ENCODE measurements at places on chromosomes 12 and 14. TPM values are rescaled to one million over a fixed set of nuclear protein-coding genes. Genes with fewer than 3 reads are reported as not detected.

PTGER2 gene
- 0.40 TPM for total RNA-seq

OR8S1 gene
- not detected for total RNA-seq

TRAFD1 gene
- 24.0 TPM for total RNA-seq

GPR135 gene
- total RNA-seq = 0.56 TPM

LPAR5 gene
- total RNA-seq = 18.9 TPM

NKX2-1 gene
- total RNA-seq = not detected

MUCL1 gene
- total RNA-seq = not detected

DIP2B gene
- 35.3 TPM for total RNA-seq

ESPL1 gene
- total RNA-seq = 33.8 TPM

NPFF gene
- not detected for total RNA-seq

- no peak for ATAC-seq
Observed at GRCh38 chr12:77746096-77746495, 84.6 kb upstream of the NAV3 start.

DNA sequence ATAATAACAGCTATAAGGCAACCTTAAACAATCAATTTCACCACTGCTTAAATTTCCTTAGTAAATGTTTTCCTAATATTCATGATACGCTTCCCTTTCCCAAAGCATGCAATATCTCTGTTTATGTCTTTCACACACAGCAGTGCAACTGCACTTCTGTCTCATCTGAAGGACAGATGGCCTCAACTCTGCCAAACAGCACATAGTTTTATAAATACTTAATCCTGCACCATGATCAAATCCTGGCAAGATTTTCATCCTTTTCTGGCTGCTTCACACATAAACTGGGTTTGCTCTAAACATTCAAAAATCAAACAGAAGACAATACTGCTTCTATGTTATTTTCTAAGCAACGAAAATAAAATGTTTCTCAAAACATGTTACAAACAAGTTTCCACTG is 266.3 kb downstream of the ITPR2 start:
- ATAC-seq = no peak

- ATAC-seq = no peak
Observed at GRCh38 chr14:24784981-24785380, 151.0 kb upstream of the GZMB start.

DNA sequence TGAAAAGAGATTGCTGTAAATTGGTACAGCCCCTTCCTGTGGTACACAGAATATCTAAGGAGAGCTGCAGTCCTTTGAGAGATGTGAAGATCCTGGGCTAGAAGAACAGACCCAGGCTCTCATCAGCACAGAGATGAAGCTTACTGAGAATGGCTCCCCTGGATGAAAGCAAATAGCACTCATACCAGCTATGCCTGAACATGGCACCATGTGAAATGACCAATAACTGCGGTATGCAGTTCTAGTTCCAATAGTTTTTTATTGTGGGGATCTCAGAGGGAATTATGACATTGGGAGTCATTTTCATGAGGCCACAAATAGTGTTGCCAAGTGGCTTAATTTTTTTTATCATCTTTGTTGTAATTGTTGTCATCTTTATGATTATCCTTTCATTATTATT is 15.4 kb upstream of the TRHDE start:
- no peak for ATAC-seq

- ATAC-seq = no peak
Observed at GRCh38 chr12:126960709-126961108, 1306.3 kb upstream of the TMEM132C start.

DNA sequence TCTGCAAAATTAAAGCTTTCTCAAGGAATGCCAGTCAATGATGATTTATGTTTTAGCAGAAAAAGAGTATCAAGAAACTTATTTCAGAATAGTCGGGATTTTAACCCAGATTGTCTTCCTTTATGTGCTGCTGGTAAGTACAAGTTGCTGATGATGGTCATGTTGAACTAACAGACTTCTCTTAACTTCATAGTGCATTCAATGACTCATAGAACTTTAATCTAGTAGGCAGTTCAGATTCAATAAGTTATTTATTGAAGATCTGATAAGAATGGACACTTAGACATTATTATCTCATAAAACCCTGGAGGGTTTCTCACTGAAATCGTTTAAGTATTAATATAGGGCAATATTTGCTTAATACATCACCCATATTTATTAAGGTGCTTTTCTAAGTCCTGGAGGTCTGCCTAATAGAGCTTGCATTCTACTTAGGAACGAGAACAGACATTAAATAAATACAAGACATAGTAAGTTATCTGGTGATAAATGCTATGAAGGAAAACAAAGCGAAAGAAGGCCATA is 33.8 kb downstream of the TOGARAM1 start:
- no peak for ATAC-seq

- no peak for ATAC-seq
Observed at GRCh38 chr12:3207858-3208257, 130.7 kb downstream of the TSPAN9 start.

DNA sequence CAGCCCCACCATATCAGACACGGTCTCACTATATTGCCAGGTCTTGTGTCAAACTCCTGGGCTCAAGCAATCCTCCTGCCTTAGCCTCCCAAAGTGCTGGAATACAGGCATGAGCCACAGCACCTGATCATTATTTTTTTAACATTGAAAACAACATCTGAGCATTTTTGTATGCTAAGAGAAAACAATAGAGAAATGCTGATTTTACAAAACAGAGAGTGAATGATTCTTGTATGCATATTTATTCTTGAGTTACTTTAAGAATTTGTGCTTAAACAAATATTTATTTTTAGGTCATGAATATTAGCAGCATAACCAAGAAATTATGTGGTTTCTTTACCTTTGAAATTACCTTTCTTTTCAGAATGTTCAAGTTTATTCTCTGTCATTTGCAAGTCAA is 81.8 kb upstream of the KITLG start:
- no peak for ATAC-seq

DNA sequence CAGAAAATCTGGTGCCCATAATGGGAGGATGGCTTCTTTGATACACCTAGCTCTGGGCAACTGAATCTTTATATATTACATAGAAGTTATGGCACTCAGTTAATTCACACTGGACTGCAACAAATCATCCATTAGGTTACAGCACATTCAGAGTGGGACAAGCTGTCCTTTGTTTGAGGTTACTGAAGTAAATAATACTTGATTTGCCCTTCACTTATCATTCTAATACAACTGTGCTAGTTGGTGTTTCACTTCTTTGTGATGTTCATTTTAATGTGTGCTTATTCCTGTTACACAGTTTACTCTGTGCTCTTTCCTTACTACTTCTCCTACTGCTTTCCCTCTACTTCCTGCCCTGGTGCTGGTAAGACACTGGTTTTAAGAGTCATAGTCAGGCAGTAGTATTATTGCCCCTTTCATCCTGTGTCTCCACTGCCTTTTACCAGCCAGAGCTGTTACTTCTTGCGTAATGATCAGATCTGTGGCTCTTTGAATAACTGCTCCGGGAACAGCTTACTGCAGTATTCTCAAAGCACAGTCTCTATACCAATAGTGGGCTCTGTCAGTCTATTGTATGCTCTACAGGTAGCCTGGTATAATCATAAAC is 36.4 kb upstream of the GXYLT1 start:
- ATAC-seq = no peak

DNA sequence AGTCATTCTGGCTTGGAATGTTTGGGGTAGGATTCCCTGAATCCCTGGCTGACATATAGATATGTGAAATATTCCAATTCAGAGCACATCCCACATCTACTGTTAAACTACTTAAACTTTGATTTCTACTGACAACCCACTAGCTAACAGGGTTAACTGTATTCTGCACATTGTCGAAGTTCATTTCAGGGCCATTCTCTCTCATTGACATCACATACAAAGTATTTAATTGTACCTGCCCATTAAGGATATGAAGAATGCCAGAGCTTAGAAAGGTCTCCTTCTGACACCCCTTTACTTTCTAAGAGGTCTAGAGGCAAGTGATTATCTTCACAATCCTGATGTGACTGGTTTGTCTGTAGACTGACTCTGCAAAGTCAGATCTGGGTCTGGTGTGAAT is 2.8 kb upstream of the DCN start:
- no peak for ATAC-seq

DNA sequence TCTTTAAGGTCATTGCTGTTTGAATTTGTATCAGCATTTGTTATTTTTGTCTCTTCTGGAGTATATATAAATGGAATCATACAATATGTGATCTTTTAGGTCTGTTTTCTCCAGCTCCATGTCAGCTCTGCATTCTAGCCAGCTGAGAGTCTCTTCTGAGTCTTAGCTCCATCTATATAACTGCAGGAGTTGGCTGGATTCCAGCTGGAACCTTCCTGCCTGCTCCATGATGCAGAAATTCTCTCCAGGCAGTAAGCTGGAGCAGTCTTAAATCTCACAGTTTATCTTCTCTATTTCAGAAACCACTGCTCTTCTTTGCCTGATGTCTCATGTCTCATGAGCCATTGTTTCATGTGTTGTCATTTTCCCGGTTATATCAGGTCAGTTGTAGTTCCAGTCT is 827.6 kb downstream of the NRXN3 start:
- ATAC-seq = no peak

- ATAC-seq = peak; percentile 97
Observed at GRCh38 chr12:105084251-105085250, at the start of gene ALDH1L2. Gene ALDH1L2 (minus strand): TSS chr12:105084458. CDS start chr12:105084436, 22 bp downstream.

DNA sequence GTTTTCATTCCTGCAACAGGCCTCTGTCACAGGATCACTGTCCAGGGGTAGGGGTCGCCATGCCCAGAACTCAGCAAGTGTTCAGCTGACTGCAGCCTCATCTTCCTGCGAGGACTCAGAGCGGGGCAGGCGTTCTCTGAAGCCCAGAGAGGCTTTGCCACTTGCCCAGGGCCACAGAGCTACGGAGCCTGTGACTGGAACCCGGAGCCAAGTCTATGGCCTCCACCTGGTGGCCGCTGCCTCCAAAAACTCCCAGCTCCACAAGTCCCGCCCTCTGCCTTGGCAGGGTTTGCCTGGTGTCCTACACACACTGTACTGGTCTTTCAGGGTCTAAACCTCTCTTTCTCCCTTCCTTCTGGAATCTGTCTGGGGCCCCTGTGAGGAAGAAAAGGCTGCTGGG is 8.7 kb upstream of the PPP1R13B start:
- peak; percentile 2 for ATAC-seq

DNA sequence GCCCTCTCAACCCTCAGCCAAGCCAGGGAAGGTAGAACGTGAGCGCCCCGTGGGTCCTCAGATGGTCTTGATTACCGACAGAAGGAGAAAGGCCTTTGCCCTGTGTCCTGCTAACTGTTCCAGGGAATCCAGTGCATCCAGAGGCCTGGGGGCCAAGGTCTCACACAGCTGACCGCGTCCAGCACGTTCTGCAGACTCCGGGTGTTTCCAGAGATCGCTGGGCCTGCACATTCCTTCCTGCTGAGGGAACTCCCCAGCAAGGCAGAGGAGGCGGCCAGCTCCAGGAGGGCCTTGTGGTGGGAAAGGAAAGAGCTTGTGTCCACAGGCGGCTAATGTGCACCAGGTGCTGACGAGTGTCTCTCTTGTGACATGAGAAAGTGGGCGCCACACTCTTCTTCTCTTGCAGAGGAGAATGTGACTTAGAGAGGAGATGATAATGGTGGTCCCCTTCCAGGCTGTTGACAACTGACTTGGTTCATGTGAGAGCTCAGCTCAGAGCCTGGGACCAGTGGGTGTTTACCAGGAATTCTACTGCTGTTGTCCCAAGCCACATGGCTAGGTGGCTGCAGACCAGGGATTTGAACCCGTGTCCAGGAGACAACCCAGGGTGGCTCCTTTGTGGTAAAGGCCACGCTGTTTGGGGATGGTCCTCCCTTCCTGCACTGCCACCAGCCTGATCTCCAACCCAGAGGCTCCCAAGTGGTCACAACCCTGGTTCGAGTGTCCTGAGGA is 46.8 kb upstream of the DLK1 start:
- no peak for ATAC-seq

GRCh38 chr14:71594821-71595220 is 337.4 kb upstream of the RGS6 start:
- ATAC-seq = no peak

- no peak for ATAC-seq
Observed at GRCh38 chr14:92863286-92864080, 59.5 kb upstream of the CHGA start.

GRCh38 chr12:52815676-52816588 is 2.0 kb upstream of the KRT4 start:
- ATAC-seq = no peak

DNA sequence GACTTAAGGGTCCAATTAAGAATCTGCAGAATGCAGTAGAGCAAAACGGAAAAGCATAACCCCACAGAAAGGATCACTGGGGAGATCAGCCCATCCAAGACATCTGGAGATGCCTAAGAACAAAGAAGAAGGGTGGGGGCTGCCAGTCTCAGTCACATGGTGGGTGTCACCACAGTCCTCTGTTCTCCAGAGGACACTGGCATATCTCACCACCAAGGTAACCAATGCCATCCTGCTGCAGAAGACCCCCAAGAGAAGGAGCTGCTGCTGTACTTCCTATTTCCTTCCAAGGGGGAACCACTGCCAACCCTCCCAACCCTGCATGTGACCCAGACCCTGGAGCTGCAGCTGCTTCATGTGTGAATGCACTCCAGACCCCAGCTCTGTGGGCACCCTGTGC is 91.2 kb downstream of the PTGER2 start:
- no peak for ATAC-seq

GRCh38 chr14:57707219-57707618 is 158.7 kb downstream of the SLC35F4 start:
- ATAC-seq = no peak

GRCh38 chr12:132173135-132174014 is 29.1 kb downstream of the NOC4L start:
- no peak for ATAC-seq

DNA sequence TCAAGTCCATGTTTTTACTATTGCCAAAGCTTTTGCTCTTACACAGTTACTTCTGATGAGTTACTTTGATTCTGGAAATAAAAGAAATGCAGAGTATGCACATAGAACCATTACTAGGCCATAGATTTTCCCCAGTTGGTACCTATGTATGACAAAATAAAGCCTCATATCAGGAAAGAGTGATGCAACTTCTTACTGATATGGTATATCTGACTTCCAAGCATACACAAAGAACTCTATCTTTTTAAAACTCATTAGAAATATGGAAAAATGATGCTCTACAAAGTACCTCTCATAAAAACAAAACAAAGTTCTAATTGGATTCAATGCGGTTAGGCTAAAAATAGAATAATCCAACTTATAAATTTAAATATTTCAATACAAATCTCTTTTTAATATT is 92.1 kb downstream of the STXBP6 start:
- no peak for ATAC-seq

- no peak for ATAC-seq
Observed at GRCh38 chr14:78967111-78967809, 797.1 kb downstream of the NRXN3 start.

Data from esophagus mucosa (tissue), 1 donor.